Transverse colon (tissue), 4 donors: ENCODE measurements at places on chromosomes 5 and 9. TPM values are rescaled to one million over a fixed set of nuclear protein-coding genes. Genes with fewer than 3 reads are reported as not detected.

Gene ARL14EPL
- total RNA-seq = not detected

GRCh38 chr5:39447968-39448367 lies 23.2 kb upstream of the DAB2 start:
- no peak for DNase-seq

Gene SLC46A2
- total RNA-seq = not detected

GRCh38 chr9:111938427-111938800 lies 41.8 kb downstream of the UGCG start:
- no peak for DNase-seq

- no peak for DNase-seq
Measured at GRCh38 chr5:65704621-65705239, 17.2 kb downstream of the SGTB start.

Gene INSL4
- total RNA-seq = not detected

Gene LAMC3
- 0.82 TPM for total RNA-seq

DNA sequence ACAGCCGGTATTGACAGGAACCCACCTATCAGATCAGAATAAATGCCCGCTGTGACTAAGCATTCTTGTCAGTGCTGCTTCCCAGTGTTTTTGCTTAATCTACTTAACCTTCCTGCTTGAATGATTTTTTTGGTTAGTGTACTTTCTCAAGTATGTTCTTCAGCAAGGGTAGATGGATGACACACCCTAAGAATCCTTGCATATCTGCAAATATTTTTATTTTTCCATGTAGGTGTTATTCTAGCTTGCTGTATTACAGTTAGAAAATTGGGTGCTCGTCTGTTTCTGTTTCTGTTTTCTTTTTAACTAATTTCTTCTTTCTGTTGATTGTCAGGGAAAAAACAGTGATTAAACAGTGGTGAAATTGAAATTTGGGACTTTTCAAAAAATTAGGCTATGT lies 64.5 kb downstream of the SEC61B start:
- DNase-seq = no peak

GRCh38 chr5:1755321-1755949 lies 44.2 kb downstream of the MRPL36 start:
- DNase-seq = peak; percentile 3

GRCh38 chr9:93194641-93195040 lies 10.7 kb downstream of the WNK2 start:
- no peak for DNase-seq

Gene SVEP1
- total RNA-seq = 18.7 TPM

Gene ADAMTS2
- total RNA-seq = 18.7 TPM

- DNase-seq = no peak
Measured at GRCh38 chr5:97085459-97086181, 56.8 kb downstream of the LIX1 start.

GRCh38 chr9:129221233-129221632 lies 43.2 kb upstream of the IER5L start:
- DNase-seq = no peak

DNA sequence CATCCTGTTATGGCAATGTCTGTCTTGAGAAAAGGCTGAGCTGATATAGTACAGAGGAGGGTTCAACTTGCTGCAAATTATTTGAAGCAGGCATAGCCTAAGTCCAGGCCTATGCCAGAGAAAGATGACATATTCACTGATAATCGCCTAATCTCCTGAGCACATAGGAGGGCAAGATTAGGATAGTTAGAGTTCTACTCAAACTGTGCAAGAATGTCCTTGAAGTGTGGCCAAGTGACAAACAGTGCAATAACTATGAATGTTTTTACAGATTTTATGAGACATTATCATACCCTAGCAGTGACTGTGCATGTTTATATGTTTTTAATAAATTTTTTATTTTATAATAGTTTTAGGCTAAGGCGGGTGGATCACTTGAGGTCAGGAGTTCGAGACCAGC lies 96.2 kb downstream of the TSSK1B start:
- DNase-seq = no peak

DNA sequence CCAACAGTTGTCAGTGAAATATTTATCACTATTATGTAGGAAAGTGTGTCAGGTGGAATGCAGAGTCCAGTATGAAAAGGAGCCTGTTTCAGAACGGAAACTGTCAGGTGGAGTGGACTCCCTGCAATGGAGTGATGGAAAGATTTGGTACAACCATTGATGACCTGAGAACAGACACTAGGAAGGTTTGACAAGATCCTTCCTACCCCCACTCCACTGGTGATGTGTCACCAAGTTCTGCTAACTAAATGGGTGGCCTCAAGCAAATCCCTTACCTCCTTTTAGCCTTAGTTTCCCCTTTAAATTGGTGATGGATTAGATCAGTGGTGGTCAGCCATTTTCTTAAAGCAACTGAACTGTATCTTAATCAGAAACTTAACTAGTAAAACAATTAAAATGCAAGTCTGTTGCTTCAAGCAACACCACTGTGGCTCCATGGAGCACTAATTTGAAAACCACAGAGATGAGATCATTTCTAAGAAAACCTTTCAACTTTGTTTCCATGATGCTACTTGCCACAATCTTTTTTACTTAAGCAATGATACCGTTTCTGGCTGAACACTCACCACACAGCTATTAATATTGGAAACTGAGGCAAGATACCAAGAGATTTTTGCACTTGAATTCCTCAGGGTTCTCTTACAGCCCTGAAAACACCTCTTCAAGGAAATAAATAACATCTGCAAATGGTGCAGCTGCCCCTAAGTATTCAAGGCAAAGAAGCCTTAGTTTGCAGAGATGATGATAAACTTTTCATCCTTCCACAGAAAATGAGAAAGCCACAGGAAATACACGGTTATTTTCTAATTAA lies 140.6 kb downstream of the ERCC6L2 start:
- no peak for DNase-seq

Gene C5orf52
- not detected for total RNA-seq

GRCh38 chr5:106258591-106259125 lies 1412.1 kb downstream of the EFNA5 start:
- no peak for DNase-seq

GRCh38 chr5:150640311-150641005 lies at the start of gene SYNPO:
Gene SYNPO (plus strand): TSS chr5:150640660. CDS start chr5:150648276, 7,616 bp downstream.
- no peak for DNase-seq

DNA sequence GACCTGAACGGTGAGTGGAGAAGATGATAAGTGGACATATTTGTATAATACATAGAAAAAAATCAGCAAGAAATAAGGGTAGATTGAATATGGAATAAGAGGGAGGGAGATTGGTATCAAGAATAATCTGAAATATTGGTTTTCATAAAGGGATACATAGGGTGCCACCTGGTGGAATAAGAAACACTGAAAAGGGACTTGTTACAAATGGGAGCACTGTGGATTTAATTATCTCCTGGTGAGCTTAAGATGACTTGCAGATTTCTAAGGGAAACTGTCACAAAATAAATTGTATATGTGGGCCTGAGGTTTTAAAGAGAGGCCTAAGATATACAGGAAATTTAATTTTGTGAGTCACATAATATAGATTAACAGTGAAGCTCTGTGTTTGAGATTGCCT lies 1403.5 kb upstream of the CDH18 start:
- DNase-seq = no peak

Gene ARID3C
- total RNA-seq = not detected

Gene COL27A1
- total RNA-seq = 5.4 TPM

DNA sequence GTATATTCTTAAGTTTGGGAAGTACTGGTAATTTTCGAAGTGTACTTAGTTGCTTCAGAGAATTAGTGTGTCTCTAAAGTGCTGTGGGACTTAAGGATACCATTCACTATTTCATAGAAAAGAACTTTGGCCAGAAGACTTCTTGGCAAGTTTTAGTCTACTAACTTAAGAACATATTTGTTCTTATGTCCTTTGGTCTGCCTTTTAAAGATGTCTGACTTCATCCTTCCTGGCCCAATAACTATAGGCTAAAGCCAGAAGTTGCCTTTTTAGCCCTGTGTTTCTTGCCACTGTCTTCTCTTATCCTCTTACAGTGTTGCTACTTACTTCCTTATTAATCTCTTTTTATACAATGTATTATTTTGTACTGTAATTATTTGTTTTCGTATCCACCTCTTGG lies 6.3 kb downstream of the RBM27 start:
- no peak for DNase-seq

Gene C1QTNF2
- total RNA-seq = 0.41 TPM

- peak; percentile 68 for DNase-seq
Measured at GRCh38 chr9:98121058-98121457, 2.0 kb upstream of the TRIM14 start.

GRCh38 chr9:69385581-69386033 lies 60.6 kb downstream of the ENTREP1 start:
- DNase-seq = no peak

DNA sequence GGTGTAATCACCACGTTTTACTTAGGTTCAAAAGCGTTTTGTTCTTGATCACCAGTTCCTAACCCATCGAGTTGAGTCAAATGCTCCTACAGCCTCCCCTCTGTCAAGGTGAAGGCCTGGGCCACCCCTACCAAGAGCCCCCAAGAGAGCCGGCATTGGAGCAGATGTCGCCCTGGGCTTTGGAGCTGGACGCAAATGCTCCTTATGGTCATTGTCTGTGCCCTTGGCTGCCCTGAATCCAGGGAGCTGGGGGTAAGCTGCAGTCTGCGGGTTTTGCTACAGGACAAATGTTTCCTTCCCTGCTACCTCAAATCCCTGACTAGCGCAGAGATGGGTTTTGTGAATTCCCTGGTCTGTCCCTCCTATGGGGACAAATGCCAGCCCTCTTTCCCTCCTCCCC lies 4.9 kb downstream of the RNF183 start:
- no peak for DNase-seq

GRCh38 chr9:112764837-112765236 lies 14.3 kb downstream of the SNX30 start:
- DNase-seq = peak; percentile 52

- DNase-seq = no peak
Measured at GRCh38 chr5:120146787-120147186, 317.3 kb upstream of the PRR16 start.

Gene CNTLN
- 1.6 TPM for total RNA-seq

Gene ALDH1A1
- 76.3 TPM for total RNA-seq

Gene FCN2
- total RNA-seq = not detected

GRCh38 chr5:111779922-111780292 lies 22.9 kb upstream of the NREP start:
- no peak for DNase-seq

Gene OCLN
- 96.9 TPM for total RNA-seq

- DNase-seq = no peak
Measured at GRCh38 chr5:11777096-11777495, 127.2 kb downstream of the CTNND2 start.

GRCh38 chr9:113431191-113431590 lies 20.6 kb downstream of the C9orf43 start:
- DNase-seq = no peak

DNA sequence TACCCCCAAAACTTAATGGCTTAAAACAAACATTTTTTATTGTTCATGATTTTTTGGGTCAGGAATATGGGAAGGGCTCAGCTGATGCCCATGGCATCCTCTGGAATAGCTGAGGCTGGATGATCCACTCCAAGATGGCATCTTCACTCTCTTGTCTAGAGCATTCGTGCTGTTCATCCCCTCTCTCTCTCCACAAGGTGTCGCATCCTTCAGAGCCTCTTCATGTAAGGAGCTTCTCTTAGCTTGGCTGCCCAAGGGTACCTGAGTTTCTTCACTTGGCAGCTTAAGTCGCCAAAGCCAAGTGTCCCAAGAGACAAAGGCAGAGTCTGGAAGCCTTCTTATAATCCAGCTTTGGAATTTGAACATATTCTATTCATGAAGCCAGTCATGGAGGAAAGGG lies 294.7 kb downstream of the CHSY3 start:
- DNase-seq = no peak

Gene ABITRAM
- 7.8 TPM for total RNA-seq

Gene SLC25A51
- 30.0 TPM for total RNA-seq

GRCh38 chr5:55865831-55866230 lies 14.7 kb downstream of the IL31RA start:
- no peak for DNase-seq

GRCh38 chr5:176427971-176428370 lies 11.6 kb upstream of the CLTB start:
- DNase-seq = no peak

GRCh38 chr5:130135506-130135905 lies 231.2 kb downstream of the CHSY3 start:
- DNase-seq = no peak

DNA sequence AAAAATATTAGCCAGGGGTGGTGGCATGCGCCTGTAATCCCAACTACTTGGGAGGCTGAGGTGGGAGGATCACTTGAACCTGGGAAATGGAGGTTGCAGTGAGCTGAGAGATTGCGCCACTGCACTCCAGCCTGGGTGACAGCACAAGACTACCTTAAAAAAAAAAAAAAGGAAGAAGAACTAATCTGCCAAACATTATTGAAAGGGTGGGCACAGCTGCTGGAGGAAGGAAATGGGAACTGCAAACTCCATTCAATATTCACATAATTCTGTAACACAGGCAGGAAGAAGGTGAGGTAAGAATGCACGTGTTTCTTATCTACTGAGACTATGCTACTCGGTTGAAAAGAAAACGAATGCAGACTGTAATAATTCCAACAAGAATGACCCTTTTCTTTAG lies 121.1 kb upstream of the GNA14 start:
- DNase-seq = no peak

Gene GNPDA1
- total RNA-seq = 1.6 TPM

Gene IFNA10
- total RNA-seq = not detected

Gene SH3GL2
- total RNA-seq = 0.41 TPM

- DNase-seq = peak; percentile 10
Measured at GRCh38 chr5:54832858-54833257, 152.5 kb downstream of the ESM1 start.

DNA sequence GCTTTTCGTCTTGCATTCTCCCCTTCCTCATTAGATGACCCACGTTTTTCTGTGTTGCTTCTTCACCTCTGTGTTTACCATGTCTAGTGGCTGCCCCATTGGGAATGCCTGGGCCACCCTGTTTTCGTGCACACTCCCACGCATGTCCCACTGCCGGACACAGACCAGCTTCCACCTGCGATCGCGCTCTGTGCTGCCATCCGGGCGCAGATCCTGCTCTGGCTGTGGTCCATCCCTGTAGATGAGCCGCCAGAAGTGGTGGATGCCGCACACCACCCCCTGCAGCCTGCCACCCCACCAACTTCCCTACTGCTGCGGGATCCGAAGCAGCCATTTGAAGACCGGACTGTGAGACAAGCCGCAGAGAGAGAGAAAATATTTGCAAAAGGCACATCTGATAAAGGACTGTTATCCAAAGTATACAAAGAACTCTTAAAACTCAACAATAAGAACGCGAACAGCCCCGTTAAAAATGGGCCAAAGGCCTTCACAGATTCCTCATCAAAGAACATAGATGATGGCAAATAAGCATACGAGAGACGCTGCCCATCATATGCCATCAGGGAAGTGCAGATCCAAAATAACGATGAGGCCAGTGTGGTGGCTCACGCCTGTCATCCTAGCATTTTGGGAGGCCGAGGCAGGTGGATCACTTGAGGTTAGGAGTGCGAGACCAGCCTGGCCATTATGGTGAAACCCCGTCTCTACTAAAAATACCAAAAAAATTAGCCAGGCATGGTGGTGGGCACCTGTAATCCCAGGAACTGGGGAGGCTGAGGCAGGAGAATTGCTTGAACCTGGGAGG lies 163.7 kb downstream of the COL23A1 start:
- DNase-seq = no peak

DNA sequence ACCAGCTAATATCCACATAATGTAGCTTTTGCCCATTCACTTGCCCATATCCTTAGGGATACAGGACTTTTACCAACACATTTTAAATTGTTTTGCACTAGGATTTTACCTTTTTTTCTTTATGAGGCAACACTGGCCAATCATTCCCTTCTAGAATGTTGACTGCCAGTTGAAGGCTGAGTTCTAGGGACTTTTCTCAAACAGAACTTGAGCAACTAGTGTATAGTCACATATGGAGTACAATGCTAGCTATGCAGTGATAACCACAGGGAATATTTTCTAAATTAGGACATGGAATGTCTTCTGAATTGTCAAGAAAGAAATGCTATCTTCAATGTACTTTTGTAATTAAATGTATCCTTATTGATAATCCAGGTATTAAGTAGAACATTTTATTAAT lies 133.6 kb downstream of the OXCT1 start:
- no peak for DNase-seq
